CD8-positive, alpha-beta memory T cell (primary cell): ENCODE measurements at places on chromosomes 13 and 19.

GRCh38 chr13:78520425-78520824 is 82.9 kb downstream of the POU4F1 start:
- H3K4me3 ChIP-seq, result no peak overlapping the region
- no peak for DNase-seq
- H3K4me1 ChIP-seq, result no peaks in the 10 kb centered on the region
- no peak overlapping the region for H3K27ac ChIP-seq
- no peaks in the 10 kb centered on the region for H3K36me3 ChIP-seq

DNA sequence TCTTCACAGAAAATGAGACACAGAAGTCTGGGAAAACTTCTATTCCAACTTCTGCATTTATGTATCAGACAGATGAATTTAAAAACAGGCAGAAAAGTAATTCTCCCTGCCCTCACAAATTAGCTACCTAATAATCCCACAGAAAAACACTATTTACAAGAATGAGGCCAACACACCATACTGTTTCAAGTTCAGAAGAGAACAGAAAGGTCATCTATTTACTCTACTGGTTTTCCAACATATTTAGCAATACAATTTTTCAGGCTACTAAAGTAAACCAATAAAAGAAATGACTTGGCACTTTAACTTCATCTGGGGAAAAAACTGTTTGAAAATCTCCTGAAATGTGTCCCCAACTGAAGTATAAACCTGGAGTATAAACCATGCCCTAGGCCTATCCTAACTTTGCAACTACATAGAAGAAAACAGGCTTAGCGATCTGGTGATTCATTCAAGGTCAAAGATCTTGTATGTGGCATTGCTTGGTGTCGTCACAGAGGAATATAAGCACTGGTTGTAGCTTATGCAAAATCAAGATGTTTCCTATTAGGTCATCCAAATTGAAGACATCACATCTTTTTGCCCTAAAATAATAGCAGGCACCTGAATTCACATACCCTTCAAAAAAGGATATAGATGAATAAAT is 20.1 kb upstream of the EBPL start:
- H3K4me1 ChIP-seq, result no peaks in the 10 kb centered on the region
- H3K27ac ChIP-seq, result no peak overlapping the region
- peaks cover 5% of the 10 kb centered on the region for H3K36me3 ChIP-seq
- H3K4me3 ChIP-seq, result no peak overlapping the region

DNA sequence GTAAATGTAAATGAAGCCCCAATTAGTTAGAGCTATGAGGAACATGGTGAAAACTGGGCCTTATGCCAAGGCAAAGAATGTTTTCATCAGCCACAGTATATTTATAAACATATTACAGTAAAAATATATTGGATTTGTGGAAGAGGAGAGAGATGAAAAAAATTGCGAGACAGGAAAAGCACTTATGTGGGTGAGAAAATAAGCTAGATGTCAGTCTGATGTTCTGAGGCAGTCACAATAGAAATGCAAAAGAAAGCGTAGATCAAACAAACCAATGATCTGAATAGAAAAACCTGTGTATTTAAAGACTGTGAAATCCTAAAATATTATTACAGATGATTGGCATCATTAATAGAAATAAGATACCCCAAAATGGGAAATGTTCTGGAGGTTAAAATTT is 1332.5 kb downstream of the SLITRK5 start:
- H3K4me1 ChIP-seq, result no peaks in the 10 kb centered on the region
- no peaks in the 10 kb centered on the region for H3K27me3 ChIP-seq

DNA sequence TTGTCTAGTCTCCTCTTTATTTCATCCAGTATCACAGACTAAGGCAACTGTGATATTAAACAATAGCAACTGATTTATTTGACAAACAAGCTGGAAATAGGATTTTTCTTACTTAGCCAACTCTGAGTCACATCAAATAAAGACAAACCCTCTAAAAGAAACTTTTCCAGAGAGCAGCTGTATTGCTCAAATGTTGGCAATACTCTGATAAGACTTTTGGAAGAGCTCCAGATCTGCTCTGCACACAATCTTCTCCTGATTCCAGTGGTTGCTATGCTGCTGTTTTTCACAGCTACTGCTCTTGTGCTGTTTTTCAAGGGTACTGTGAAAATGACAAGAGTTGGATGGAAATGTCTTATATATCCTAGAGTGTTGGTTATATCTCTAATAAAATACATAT is 1479.2 kb downstream of the SLITRK5 start:
- no peak for DNase-seq
- no peak overlapping the region for H3K4me3 ChIP-seq
- no peaks in the 10 kb centered on the region for H3K36me3 ChIP-seq
- H3K27me3 ChIP-seq, result no peaks in the 10 kb centered on the region
- no peaks in the 10 kb centered on the region for H3K4me1 ChIP-seq
